OCI-M1 (cell line): ENCODE measurements at places on chromosomes 13 and 19.

GRCh38 chr19:58553799-58554493 lies 959 bp downstream of the CHMP2A start:
- DNase-seq: no peak

- no peak for DNase-seq
These were observed 26.1 kb upstream of the GTF3A start for GRCh38 chr13:27398360-27398759.

- no peak for DNase-seq
These were observed 314.8 kb upstream of the MAB21L1 start for GRCh38 chr13:35791184-35791851.

GRCh38 chr19:17311455-17312188 lies 2.3 kb downstream of the DDA1 start:
- no peak for DNase-seq

DNA sequence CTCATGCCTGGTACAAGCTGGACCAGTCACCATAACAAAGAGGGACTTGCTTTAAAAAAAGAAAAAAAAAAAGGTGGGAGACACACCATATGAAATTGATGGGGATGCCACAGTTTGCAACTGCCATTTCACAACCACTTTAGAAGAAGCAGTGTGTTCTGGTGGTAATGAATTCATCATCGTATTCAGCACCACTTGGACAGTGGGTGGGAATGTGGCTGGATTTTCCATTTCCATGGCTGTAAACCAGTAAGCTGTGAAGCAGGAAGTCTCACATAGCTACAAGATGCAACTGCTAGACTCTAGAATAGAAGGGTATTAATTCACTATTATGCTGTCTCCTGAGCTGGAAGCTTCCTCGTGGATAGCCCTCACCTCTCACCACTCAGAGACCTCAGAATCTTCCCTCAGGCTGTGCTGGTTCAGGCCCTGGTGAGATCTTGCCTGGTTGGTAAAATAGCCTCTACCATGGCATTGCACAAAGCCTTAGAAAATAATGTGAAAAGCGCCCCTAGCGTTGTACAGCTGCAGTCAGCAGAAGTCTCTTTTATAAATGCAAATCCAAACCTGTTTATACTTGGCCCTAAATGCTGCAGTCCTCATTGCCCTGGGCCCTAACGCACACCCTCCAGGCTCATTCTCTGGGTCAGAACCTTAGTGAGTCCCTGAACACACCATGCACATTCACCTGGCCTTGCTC lies 150.7 kb downstream of the KCTD15 start:
- DNase-seq: no peak

GRCh38 chr13:34993470-34993869 lies 51.4 kb downstream of the NBEA start:
- DNase-seq: peak; percentile 31

DNA sequence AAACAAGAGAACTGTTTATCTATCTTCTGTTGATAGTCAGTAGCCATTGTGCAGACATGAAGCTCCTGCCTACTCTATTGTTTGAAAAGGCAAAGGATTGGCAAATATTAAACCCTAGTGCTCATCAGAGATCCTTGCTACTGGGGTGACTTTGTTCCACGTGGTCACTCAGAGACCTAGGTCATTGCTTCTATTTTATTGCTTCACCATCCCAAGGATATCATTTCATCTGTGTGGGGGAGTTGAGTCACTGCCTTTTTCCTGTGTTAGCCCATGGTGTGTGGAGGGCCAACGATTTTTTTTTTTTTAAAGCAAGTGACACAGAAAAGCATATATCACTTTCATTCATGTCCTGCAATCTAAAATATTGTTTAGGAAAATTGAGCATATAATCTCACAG lies 254.1 kb upstream of the RXFP2 start:
- DNase-seq: peak; percentile 51

DNA sequence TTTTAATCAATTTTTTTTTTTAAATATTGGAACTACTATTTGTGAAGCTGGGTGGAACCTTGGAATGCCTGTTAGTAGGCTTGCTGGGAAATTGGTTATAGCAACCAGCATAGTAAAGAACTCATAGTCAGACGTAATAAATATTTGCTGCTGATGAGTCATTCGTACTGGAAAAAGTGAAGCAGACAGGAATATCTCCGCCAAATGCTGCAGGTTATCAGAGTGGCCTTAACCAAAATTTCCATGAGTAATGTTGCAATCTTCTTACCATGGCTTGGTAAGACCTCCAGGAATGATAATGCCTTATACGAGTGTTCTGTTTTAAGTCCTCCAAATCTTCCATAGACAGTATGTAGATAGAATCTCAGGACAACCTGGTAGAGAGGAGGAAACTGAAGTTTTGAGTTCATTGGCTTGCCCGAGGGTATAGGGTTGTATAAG lies 34.2 kb downstream of the MBNL2 start:
- DNase-seq: peak; percentile 87

- DNase-seq: peak; percentile 80
These were observed 28.0 kb upstream of the KBTBD7 start for GRCh38 chr13:41222259-41222852.

- DNase-seq: no peak
These were observed 8.7 kb downstream of the MAP2K2 start for GRCh38 chr19:4115050-4115817.

DNA sequence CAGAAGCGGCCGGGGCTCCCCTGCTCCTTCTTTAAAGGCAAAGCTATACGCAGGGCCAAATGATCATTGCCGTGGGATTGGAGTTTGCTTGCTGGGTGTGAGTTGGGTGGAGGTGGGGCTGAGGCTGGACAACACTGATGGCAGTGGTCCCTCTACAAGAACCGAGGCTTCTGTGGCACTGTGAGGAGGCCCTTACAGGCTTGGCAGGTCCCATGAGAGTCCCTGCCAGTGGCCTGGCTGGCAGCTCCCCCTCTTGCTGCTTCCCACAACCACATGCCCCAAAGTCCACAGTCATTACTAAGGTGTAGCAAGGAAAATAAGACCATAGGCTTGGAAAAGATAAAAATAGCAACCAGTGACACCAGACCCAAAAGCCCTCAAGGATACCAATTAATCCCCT lies 98.4 kb downstream of the ANKRD10 start:
- no peak for DNase-seq

- peak; percentile 45 for DNase-seq
These were observed 39.5 kb downstream of the SERP2 start for GRCh38 chr13:44413095-44413494.

GRCh38 chr19:32104153-32104849 lies 241.1 kb upstream of the ZNF507 start:
- DNase-seq: peak; percentile 50

- DNase-seq: no peak
These were observed 384.8 kb downstream of the ITGBL1 start for GRCh38 chr13:101837288-101837687.

GRCh38 chr19:10095622-10095947 lies 6.9 kb downstream of the ANGPTL6 start:
- DNase-seq: no peak

DNA sequence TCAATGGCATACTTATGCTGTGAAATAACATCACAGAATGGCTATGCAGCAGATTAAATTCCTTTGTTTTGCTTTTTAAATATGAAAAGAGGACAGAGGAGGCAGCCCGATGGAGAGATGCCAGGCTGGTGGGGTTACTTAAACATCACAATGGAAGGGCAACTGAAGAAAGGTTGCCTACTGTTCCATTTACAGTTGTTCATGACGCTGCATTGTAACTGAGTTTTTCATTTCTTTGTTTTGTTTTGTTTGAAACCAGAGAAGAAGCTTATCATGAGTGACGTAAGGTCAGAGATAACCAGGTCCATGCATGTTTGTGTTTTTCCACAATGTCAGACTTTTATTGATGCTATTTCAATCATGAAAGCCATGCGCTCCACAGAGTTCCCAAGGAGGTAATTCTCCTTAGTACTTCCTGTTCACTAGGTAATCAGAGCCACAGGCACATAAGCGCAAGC lies 273.8 kb downstream of the LHFPL6 start:
- DNase-seq: no peak

- no peak for DNase-seq
These were observed 29.2 kb downstream of the PHF11 start for GRCh38 chr13:49524740-49525501.

GRCh38 chr13:79776531-79777295 lies 295.8 kb downstream of the NDFIP2 start:
- DNase-seq: peak; percentile 75

DNA sequence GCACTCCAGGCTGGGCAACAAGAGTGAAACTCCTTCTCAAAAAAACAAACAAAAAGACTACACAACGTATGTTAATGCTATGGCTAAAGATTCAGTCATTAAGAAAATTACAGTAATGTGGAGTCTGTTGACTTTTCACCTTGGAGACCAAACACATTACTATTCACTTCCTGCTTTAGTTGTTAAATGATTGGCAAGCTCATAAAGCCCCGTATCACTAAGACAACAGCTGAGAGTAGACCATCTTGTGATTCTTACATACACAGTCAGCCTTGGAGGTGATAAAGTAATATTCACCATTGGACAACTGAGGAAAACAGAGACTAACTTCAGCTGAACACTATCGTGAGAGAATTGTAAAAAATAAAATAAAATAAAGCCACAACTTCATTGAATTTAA lies 86.5 kb downstream of the KCTD12 start:
- DNase-seq: no peak

GRCh38 chr19:4119763-4120162 lies 4.2 kb downstream of the MAP2K2 start:
- DNase-seq: no peak

GRCh38 chr19:1921825-1922224 lies 16.6 kb downstream of the ADAT3 start:
- DNase-seq: no peak

- peak; percentile 89 for DNase-seq
These were observed 552.3 kb upstream of the ARGLU1 start for GRCh38 chr13:107119989-107120881.

GRCh38 chr13:81682081-81682630 lies 1341.2 kb upstream of the SPRY2 start:
- DNase-seq: peak; percentile 19

- DNase-seq: peak; percentile 62
These were observed 2236.5 kb downstream of the PCDH9 start for GRCh38 chr13:64993514-64994164.

- DNase-seq: peak; percentile 74
These were observed 27.7 kb downstream of the EFNB2 start for GRCh38 chr13:106507560-106508274.

DNA sequence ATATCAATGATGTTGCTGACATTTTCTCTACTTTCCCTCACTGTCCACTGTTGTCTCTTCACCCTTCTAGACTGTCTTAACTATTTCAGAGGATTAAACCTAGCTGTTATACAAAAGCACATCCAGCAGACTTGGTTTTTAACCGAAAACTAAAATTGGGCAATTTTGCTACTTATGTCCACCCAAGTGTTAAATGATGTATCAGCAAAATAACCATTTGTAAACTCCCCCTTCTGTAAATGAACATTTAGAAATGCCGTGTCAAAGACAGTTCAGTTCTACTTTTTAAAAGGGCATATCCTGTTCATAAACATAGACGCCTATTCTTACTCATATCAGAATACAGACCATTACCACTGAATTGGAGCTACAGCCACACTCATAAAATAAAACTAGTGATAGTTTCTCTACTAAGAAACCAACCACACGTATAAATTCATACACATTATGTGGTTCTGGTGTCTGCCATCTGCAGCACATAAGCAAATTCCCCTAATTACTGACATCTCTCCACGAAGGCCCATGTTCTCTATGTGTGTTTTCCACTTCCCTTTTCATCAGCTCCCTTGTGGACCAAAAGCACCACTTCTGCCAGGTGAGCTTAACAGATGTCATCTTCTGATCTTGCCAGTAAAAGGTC lies 1091.8 kb downstream of the PCDH9 start:
- DNase-seq: peak; percentile 55

GRCh38 chr13:46846726-46847125 lies 49.8 kb upstream of the ESD start:
- DNase-seq: no peak

- DNase-seq: peak; percentile 76
These were observed 38.4 kb downstream of the ACTN4 start for GRCh38 chr19:38685666-38686529.

DNA sequence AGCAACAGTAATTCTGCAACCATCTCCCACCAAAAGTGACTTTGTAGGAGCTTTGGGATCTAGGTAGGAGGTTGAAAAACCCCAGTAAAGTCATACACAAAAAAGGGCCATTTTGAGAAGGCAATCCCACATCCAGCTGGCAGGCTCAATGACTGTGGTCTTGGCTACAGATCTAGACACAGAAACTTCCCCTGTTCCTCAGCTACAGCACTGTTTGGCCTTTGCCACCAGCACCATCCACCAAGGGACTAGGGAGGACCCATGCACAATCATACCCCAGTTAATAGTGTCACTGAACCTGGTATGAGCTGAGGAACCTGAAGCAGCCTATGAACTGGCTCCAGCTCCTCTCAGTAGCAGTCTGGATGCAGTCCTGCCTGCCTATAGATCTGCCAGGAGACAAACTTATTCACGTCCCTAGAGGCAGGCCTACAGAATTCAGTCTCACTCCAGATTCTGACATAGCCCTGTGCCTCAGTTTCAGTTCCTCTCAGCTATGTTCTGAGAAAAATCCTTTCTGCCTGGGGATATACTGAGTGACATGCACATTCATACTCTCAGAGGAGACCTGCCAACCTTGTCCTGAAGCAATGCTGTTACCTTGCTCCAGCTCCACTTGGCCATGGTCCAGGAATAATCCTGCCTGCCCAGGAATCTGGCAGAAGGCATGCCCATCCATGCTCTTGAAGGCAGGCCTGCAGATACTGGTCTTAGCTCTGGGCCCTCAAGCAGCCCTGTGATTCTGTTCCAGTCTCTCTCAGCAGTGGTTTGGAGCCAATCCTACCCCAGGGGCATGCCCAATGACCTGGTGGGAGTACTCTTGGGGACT lies 2048.3 kb upstream of the PCDH20 start:
- DNase-seq: no peak

GRCh38 chr19:50427997-50428425 lies 4.7 kb upstream of the MYBPC2 start:
- peak; percentile 85 for DNase-seq

- DNase-seq: no peak
These were observed 10.5 kb upstream of the ELL start for GRCh38 chr19:18532168-18532890.

DNA sequence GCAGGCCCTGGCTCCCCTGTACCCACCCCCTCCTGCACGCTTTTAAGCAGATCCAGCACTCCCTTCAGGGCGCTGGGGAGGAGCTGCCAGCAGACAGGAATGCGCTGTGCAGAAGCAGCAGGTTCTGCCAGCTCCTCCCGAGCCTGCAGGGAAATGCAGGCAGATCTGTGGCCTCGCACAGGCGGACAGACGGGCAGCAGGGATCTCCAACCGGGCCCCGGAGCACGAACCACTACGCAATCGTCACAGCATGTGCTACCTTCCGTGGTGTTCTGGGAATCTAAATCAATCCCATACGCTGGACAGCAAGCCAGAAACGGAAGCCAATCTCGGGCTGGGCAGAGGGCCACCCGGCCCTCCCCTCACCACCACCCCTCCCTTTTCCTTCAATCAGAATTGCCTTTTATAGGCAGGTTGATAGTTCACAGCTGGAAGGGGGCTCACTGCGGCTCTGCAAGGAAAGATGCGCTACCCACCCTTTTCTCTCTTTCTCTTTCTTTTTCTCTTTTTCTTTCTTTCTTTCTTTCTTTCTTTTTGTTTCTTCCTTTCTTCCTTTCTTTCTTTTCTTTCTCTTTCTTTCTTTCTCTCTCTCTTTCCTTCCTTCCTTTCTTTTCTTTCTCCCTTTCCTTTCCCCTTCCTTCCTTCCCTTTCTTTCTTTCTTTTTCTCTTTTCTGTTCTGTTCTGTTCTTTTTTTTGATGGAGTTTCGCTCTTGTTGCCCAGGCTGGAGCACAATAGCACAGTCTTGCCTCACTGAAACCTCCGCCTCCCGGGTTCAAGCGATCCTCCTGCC lies 99.9 kb downstream of the GNG7 start:
- DNase-seq: no peak

- DNase-seq: no peak
These were observed 633.5 kb downstream of the SLITRK1 start for GRCh38 chr13:83248751-83249150.
